ENCODE measurements at places on chromosomes 5 and 9.

GRCh38 chr5:146475190-146475780 is 28.2 kb downstream of the TCERG1 start:
- ATAC-seq: no peak

DNA sequence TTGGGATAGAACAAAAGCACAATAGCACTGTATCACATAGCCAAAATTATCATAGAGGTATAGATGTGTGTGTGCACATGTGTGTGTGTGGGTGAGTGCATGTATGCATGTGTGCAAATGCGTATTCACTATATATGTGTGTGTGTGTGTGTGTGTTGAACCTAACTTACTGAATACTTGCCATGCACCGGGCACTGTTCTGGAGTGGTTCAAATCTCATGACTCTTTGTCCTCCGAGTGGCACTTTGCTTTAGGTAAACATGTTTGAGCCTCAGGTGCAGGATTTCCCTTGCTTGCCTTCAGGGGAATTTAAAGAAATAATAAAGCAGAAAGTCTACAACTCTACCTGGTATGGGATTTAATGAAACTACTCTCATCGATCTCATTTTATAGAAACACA is 183.5 kb upstream of the GDNF start:
- no peak for ATAC-seq

DNA sequence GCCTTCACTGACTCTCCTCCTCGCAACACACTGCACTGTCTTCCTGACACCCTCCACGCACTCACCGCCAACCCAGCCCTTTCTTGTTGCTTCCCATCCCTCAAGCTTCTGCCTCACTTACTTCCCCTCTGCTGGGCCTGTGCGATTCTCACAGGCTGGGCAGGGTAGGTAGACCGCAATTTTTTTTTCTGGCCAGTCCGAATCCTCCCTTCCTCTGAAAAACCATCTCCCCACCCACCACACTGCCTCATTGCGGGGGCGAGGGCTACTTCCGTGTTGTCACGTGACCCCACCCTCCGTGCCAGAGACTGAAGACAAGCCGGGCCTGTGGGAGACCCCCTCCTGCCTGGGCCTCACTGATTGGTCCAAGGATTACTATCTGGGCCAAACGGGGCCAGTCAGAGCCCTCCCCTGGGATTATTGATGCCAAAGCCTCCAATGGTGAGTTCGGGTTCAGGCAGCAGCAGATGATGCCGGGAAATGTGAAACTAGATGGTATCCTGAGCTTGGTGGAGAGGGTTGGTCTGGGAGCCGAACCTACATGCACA is 73.1 kb downstream of the STK10 start:
- ATAC-seq: peak; percentile 79

DNA sequence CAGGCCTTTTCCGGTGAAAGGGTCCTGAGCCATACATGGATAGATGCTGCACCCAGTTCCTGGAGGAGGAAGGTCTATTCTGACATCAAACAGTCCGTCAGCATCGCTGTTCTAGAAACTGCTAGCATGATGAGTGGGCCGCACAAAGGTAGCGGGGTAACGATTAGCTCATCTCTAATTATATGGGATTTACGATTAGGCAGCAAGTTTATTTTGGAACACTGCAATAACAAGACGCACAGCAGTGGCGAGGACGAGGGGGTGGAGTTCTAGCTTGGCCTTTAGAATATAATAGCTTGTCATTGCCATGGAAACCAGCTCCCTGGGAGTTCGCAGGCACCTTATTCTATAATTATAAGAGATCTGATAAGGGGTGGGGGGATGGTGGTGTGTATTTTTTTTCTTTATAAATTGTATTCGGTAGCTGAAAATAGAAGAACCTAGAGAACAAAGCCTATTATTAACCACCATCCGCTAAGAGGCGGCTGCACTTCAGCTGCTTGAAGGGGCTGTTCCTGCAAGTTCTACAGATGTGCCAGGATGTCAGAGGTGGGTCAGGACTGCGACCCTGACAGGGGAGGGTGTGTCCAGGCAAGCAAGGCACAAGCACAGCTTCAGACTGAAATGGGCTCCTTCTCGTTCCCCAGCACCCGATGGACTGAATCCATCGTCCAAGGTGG is 311.0 kb downstream of the AGTPBP1 start:
- no peak for ATAC-seq
